ENCODE measurements at places on chromosomes 5 and 9. TPM values are rescaled to one million over a fixed set of nuclear protein-coding genes. Genes with fewer than 3 reads are reported as not detected.

- no peak for DNase-seq
Measured at GRCh38 chr5:88819301-88819999, 63.5 kb downstream of the MEF2C start.

DNA sequence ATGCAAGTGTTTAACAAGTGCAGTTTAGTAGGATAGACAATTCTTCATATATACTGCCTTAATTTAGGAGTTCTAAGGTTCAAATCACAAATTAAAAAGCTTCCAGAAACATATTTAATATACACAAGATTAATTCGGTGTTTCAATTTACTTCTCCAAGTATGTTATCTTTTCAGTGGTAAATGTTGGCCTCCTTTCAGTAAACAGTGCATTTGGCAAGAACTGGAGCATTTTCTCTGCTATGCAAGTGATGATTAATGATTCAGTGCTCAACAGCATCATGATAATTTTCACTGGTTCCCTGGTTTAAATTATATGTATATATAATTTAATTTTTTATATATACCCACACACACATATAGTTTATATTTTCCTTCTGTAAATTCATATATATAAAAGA, 541.7 kb downstream of the EFNA5 start:
- no peak for DNase-seq

DNA sequence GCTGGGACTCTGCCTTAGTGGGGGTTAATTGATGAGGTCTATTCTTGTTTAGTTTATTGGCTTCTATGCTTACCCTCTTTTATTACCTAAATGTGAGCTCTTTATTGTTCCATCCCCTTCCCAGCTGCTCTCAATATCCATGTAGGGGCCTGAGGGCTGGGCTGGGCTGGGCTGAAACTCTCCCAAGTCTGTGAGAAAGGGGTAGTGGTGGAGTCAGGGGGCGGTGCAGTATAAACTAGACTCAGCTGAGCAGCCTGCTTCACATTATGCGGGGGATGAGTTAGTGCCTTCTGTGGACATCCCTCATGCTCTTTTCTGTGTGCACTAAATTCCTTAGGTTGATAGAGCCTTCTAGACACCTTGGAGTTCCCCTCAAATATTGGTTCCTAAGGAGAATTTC, 451.8 kb upstream of the PTGER4 start:
- DNase-seq: no peak

GRCh38 chr9:13941714-13942113, 372.2 kb downstream of the NFIB start:
- peak; percentile 68 for DNase-seq

- DNase-seq: no peak
Measured at GRCh38 chr5:16135003-16135402, 44.6 kb downstream of the MARCHF11 start.

GRCh38 chr5:77181173-77181572, 29.3 kb upstream of the PDE8B start:
- DNase-seq: no peak

DNA sequence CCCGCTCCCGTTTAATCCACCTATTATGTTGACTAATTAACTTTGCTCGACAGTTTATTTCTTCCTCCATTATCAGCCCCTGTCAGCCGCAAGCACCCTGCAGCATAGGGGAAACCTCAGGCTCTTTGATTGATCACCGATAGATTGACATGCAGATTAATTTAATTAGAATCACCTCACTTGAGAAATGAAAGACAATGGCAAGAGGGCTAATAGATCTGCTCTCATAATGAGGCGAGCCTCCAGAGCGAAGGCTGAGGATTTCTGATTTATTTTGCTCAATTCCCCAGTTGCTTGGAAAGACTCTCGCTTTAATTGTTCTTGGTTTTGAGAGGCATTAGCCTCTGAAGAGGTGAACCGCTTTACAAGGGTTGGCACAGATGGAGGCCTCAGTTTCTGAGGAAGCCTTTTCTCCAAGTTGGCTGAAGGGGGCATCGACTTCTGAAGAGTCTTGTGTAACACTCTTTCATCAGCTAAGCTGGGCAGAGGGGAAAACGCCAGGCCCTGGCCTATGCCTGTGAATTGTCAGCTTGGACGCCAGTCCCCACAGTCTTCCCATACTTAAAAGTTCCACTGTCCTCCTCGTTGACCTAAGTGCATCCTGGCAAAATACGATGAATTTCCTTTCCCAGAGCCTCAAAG, 275.4 kb downstream of the EBF1 start:
- DNase-seq: no peak

DNA sequence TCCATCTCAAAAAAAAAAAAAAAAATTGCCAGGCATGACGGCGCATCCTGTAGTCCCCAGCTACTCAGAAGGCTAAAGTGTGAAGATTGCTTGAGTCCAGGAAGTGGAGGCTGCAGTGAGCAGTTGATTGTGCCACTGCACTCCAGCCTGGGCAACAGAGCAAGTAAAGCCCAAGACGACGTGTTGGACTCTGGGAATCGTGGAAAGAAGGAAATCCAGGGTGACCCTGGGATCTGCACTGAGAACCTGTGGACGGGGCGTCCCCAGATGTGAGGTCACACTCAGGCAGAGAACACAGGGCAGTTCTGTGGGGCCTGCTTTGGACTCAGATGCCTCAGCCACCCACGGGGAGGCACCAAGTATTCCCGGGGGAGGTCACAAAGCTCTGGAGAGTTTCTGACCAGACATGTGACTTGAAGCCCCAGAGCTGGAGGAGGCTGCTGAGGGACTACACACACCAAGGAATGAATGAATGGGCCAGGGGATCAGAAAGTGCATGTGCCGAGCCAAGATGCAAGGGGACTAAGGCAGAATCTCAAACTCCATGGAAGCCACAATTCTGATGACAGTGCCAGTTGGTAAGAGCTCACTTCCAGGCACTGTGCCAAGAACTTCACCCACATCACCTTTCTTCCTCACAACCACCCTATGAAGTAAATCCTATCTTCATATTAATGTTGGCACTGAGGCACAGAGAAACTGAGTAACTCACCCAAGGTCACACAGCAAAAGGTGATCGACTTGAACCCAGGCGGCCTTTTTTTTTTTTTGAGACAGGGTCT, 12.9 kb downstream of the DYNC2I2 start:
- no peak for DNase-seq

Gene BRD3OS
- not detected for polyA plus RNA-seq

Gene PCAT7
- polyA plus RNA-seq: not detected

Gene APBA1
- 19.9 TPM for polyA plus RNA-seq

Gene CNTFR
- polyA plus RNA-seq: 56.4 TPM

Measured in muscle of arm (tissue), 14 donors.